ENCODE measurements at places on chromosomes 13 and 19.

GRCh38 chr13:30479883-30480219, 14.1 kb upstream of the HMGB1 start:
- no peak for DNase-seq

- no peak for DNase-seq
Observed at GRCh38 chr19:18637673-18638630, 1.1 kb downstream of the KLHL26 start.

DNA sequence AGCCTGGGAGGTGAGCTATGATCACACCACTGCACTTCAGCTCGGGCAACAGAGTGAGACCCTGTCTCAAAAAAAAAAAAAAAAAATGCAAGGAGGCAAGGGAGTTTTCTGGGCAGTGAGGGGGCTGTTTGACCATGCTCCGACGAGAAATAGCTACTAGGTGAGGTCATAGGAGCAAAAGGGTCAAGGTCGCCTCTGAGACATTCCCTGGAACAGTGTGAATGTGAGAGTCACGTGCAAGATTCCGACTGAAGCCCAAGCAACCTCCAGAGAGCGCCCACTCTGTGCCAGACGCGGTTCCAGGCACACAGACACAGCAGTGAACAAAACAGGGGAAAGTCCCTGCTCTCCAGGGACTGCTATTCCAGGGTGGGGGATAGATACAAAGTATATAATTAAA, 2.5 kb downstream of the ZNRF4 start:
- no peak for DNase-seq

GRCh38 chr13:109271061-109271460, 515.3 kb downstream of the IRS2 start:
- DNase-seq, result no peak

DNA sequence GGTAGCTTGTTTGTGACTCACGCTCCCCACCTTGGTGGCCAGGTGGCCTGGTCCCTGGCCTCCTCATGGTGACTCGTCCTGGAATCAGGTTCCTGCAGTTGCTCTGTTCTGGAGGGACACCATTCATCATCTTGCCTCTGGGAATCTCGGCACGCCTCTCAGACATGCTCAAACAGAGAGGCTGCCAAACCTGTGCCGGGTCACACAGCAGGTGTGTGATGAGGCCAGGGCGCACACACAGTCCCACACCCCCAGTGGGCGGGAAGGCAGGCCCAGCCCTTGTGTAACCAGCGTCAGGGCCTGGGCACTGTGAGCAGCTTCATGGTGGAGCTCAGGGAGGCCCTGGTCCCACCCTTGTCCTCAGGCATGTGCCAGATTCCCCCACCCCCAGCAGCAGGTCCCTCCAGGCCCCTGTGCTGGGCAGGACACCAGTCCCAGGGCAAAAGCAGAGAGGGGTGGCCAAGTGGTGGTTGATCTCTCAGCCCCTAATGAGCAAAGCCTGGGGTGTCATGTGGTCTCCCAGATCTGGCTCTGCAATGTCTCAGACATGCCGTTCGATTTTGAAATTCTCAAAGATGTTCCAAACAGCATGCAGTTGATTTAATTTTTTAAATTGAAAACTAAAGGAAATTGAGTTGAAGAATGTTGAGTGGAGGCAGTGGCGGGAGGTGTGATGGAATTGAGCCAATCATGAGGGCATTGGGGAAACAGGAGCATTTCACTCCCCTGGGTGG, 12.1 kb downstream of the CEBPA start:
- no peak for DNase-seq

- DNase-seq, result no peak
Observed at GRCh38 chr13:74904556-74904955, 577.4 kb downstream of the TBC1D4 start.

DNA sequence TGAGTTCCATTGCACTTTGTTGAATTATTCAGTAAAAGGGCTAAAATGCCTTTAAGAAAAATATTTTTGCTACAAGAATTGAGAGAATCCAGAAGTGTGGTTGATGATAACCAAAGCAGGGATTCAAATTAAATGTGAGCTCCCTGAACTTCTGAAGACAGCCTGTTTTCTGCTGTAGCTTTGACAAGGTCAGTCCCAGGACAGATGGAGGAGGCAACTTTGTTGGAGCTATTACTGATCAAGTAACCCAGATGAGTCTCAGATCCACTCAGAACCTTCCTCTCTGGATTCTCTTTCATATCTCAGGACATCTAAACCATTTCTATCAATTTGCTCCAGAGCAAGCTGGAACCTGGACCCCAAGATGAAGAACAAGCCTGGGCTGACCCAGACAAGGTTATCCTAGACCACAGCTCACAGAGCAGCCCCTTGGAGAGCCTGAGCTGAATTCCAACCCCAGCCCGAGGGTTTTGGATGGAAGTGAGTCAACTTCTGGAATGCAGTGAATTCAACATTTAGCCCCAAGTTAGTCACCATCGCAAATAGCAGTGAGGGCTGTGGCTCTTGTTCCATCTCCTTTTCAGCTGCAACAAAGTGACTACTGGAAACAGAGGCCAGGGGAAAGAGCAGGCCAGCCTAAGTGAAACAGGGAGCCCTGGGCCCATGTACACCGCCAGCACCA, 137.8 kb upstream of the TSC22D1 start:
- DNase-seq, result no peak

DNA sequence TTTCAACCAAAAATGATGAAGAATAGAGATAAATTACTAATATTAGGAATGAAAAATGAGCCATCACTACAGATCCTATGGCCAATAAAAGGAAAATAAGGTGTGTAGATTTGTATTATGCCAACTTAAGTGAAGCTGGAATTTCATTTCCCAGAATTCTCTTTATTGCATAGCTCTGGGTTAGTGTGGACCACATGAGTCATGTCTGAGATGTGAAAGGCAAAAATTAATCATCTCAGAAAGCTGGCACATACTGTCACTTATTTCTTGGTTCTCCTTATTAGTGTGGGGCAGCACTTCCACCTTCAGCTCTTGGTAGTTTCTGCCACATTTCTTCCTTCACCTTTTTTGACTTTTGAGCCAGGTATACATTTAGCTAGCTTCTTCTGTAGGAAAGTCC, 82.6 kb downstream of the KATNAL1 start:
- DNase-seq, result no peak

DNA sequence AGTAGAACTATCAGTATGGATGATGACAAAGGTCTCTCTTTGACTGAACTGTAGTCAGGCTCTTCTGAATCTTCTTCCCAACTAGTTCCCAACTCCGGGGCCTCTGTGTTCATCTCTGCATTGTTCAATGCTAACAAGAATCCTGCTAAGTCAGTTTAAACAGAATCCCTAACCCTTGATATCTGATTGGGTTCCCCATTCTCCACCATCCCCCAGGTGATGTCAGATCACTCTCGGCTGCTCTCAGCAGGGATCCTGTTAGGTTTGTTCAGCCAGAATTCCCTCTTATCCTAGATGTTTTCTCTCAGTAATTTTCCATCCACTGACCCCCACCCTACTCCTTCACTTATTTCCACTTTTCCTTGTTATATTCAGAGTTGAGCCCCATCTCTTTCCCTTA, 223.6 kb downstream of the RGCC start:
- DNase-seq, result no peak

GRCh38 chr19:34231439-34231838, 22.9 kb upstream of the GARRE1 start:
- DNase-seq, result no peak

GRCh38 chr13:50357586-50358118, 342.4 kb downstream of the KCNRG start:
- DNase-seq, result no peak

- DNase-seq, result no peak
Observed at GRCh38 chr13:84077271-84077670, 195.0 kb upstream of the SLITRK1 start.

DNA sequence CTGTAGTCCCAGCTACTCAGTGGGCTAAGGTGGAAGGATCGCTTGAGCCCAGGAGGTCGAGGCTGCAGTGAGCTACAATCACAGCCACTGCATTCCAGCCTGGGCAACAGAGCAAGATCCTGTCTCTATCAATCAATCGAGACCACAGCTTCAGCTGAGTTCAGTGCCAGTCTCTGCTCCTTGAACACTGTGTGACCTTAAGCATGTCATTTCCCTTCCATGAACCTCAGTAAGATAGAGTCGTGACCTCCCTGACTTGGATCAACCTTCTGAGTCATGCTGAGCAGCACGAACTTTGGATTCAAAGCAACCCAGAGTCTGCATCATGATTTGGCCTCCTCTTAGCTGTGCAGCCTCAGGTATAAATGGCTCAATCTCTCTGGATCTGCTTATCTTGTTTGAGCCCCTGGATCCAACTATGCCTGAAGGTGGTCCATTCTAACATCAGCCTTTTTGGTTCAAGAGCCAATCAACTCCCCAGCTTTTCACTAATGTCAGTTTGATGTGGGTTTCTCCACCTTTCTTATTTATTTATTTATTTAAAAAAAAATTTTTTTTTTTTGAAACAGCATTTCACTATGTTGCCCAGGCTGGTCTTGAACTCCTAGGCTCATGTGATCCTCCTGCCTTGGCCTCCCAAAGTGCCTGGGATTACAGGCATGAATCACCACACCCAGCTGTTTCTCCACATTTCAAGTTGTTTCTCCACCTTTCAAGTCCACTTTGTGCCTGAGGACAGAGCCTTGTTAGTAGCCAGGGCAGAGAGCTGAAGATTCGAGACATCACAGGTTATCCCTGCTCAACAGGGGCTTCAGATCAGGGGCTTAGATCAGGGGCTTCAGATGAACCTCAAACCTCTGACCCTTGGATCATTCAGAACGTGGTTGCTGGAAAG, 26.4 kb downstream of the PTPRS start:
- DNase-seq, result no peak

DNA sequence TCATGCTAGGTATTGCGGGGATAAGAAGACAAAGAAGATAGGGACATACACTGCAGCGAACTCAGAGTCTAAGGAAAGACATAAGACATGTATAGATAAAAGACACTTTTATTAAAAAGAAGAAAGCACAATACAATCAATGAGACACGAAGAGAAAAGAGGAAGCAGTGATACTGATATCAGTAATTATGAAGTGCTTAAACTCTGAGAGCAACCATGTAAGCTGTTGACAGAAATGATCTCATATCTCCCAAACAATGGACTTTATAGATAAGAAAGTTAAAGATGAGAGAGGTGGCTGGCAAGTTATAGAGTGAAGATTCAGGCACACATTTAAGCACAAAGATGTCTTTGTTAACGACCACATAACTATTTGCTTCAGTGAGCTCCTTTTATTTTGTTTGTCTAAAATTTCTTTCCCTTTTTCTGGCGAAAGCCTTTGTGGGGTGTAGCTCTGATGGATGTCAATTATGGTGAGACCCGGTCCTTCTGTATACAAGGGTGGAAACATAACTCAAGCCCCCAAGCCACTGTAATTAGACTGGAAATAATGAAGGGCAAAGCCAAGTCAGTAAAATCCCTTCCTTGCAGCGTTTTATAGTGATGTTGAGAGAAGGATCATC, 818.0 kb upstream of the SLC10A2 start:
- no peak for DNase-seq

DNA sequence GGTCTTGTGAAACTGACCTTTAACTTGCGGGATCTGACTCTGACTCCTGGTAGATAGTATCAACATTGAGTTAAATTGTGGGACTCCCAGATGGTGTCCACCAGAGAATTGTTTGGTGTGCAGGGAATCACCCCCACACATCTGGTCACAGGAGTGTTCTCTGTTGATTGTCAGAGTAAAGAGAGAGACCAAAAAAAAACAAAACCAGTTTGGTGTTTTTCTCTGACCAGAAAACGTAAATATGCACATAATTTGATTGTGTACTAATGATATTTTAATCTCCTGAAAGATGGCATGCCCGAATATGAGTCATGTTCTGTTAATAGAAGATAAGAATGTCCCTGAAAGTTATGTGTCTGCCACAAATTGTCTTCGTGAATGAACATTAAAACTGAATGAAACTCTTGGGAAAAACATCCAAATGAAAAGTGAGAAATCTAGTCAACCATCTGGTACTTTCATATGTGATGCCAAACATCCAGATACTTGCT, 118.5 kb upstream of the GPC6 start:
- DNase-seq, result no peak

DNA sequence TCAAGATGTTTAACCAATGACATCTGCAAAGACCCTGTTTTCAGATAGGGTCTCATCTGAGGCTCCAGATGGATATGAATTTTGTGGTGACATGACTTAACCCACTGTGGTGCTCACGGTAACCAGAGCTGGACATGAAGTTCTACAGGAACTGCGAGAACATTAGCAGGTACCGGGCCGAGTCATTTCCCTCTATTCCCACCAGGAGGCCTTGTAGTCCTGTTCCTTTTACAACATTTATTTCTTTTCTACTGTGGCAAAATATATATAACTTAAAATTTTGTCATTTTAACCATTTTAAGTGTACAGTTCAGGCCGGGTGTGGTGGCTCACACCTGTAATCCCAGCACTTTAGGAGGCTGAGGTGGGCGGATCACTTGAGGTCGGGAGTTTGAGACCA, 7.6 kb upstream of the TSPAN16 start:
- DNase-seq, result no peak

DNA sequence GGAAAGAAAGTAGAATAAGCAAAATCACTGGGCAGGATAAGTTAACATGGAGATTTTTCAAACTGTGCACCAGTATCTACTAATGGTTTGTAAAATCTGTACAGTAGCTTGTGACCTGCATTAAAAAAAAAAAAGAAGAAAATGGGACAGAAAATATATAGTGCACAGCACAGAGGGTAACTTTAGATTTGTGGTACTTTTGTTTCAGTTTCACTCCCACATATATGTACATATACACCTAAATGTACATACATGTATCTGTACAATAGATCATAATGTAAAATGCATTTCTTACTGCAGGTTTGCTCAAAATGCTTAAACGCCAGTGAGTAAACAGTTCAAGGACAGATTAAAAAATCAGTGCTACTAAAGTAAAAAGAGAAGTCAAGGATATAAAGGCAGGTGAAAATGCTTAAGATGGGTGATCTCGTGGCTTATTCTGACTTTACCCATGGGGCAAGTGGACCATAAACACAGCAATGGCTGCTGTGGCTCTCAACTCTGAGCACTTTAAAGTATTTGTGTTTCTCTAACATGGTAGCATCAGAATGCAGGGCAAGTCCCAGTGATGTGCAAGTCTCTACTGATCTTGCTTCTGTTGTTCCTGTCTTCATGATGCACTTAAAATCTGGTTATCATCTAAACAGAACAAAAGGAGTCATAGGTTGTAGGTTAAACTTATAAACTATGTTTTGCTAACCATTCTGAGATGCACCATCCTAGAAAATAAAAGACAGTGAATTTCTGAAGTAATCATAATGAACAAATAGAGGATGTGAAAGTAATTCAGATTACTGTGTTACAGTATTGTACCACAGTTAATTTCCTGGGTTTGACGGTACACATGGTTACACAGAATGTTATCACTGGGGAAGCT, 112.3 kb downstream of the MIPEP start:
- no peak for DNase-seq

DNA sequence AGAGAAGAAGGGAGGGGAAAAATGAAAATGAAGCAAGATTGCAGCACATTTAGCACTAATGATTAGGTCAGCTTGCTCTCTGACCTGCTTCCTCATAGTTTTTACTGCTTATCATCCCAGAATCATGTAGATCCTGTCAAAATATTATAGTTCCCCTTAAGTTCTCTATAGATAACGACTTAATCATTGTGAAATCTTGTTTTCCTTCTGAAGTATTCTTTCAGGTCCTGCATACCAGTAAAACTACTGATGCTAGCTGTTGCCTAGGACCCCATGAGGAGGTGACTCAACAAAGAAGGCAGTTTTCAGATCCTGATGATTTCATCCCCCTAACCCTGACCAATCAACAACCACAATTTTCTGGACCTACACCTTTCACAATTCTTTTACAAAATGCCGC, 1131.7 kb downstream of the SLITRK5 start:
- no peak for DNase-seq

Data from activated CD4-positive, CD25-positive, alpha-beta regulatory T cell (primary cell).